ENCODE measurements at places on chromosomes 6 and 20.
A peak's percentile ranks its signal among the peaks of the same experiment; 100 is the strongest.

DNA sequence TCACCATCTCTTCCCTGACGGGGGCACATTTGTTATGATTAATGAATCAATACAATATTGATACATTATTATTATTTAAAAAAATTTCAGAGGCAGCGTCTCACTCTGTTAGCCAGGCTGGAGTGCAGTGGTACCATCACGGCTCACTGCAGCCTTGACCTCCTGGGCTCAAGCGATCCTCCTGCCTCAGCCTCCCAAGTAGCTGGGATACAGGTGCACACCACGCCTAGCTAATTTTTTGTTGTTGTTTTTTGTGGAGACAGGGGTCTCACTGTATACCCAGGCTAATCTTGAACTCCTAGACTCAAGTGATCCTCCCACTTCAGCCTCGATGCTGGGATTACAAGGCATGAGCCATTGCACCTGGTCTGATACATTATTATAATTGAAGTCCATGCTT is 4.9 kb upstream of the SRC start:
- no peak for DNase-seq

DNA sequence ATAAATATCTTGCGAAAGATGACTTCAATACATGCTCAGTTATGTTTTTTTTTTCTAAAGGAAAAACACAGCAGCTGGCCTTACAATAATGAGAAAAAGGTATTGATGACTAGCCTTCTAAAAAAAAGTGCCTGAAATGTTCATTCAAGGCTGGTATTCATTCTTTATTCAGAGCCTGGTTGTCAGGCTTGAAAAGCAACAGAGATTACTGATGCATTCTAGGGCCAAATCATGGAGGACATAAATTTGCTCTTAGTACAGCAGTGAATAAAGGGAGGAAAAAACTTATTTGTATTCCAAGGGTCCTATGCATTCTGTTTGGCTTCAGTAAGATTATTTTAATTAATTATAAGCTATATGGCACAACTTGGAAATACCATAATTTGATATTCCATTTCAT is 83.5 kb downstream of the WASF1 start:
- no peak for DNase-seq

DNA sequence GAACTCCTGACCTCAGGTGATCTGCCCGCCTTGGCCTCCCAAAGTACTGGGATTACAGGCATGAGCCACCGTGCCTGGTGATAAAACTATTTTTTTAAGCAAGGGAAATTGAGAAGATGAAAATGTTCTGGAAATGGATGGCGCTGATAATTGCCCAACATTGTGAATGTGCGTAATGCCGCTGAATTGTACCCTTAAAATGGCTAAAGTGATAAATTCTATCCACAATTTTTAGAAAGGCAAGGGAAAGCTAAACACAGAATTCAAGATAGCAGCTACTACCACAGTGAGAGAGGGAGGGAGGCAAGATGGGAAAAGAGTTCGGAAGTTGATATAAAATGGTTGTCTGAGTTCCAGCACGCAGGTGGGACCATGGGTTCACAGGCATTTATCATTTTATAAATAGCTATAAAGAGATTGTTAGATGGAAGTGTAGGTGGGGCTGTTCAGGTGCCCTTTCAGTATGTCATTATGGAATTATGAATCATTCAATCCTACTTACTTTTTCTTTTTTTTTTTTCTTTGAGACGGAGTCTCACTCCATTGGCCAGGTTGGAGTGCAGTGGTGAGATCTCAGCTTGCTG is 8.3 kb downstream of the RIPOR3 start:
- DNase-seq = no peak

GRCh38 chr6:167690931-167691330 is 135.8 kb upstream of the AFDN start:
- no peak for DNase-seq

DNA sequence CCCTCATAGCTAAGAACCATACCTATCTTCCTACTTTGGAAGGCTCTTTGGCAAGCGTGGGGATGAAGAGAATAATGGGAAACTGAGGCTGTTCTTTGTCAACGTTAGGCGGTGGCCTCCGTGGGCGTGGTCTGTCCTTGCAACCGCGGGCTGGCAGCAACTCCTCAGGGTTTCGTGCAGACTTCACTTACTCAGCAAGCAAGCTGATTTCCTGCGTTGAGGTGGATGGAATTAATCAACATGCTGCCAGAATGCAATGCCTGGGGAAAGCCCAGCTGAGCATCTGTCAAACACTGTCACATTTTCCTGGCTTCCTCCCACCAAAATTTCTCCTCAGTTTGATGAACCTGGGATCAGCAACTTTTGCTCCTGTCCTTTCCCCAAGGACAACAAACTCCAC is 9.2 kb upstream of the IL17F start:
- no peak for DNase-seq

DNA sequence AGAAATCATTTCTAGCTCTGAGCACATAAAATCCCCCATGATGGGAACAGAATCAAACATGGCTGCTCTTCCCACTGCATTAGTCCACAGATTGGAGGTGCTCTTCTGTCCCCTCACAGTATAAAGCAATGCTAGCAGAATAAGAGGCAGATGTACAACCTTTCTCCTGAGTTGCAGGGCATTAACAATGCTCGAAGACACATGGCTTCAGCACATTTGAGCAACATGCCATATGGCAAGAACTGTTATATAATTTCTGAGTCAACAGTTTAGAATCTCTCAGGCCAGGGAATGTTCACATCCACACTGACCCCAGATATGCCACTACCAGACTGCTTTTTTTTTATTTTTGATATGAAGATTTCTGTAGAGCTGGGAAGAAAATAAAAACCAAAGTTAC is 119.6 kb downstream of the KIF13A start:
- no peak for DNase-seq

GRCh38 chr6:145749632-145750031 is 14.3 kb upstream of the EPM2A start:
- peak; percentile 69 for DNase-seq

Measured in hematopoietic multipotent progenitor cell (in vitro differentiated cells).